ENCODE measurements at places on chromosomes 6 and 20.
A peak's percentile ranks its signal among the peaks of the same experiment; 100 is the strongest.

DNA sequence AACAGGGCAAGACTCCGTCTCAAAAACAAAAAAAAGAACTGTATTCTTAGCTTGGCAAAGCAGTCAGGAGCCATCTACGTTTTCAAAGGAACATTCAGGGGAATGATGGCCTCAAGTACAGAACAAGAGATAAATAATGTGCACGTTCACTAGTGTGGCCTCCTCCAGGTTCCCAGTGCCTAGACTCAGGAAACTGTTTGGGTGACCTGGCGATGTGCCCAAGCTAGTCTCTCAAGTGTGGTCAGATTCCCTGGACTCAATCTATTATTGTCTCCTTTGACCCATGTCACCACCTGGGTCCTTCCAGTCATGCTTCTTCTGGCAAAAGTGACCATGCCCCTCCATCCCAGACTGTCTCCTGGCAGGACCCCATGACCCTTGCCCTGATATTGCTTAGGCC is 23.7 kb downstream of the TRAF3IP2 start:
- no peak for DNase-seq

GRCh38 chr20:33589059-33589458 is 73.1 kb upstream of the C20orf144 start:
- no peak for DNase-seq

DNA sequence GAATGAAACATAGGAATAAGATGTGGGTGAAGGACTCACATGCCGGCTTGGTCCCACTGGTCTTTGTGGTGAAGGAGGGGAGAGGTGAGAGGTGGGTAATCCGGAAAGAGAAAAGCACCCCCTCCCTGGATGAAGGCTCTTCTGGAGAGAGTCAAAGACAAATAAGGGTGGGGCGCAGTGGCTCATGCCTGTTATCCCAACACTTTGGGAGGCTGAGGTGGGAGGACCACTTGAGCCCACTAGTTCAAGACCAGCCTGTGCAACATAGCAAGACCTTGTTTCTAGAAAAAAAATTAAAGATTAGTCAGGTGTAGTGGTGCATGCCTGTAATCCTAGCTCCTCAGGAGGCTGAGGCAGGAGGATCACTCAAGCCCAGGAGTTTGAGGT is 3.1 kb downstream of the LTB start:
- DNase-seq, result no peak

DNA sequence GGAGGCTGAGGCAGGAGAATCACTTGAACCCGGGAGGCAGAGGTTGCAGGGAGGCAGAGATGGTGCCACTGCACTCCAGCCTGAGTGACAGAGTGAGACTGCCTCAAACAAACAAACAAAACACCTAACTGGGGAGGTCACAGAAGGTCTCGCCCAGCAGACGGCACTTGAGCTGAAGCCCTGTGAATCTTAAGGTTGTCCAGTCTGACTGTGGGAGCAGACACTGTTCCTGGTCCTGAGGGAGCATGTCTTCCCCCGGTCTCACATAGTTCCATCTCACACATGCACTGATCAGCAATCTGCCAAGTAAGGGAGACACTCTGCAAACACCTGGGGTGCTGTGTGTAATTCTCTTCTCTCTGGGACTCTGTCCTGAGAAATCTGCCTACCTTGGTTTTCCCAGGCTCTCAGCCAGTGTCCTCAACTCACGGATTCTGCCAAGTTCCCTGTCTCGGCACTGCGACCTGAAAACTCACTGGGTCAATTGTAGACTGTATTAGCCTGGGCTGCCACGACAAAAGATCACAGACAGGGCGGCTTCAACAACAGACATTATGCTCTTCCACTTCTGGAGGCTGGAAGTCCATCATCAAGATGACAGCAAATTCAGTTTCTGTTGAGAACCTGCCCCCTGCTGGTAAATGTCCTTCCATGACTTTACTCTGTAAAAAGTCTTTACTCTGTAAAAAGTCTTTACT is 94.3 kb downstream of the JPH2 start:
- no peak for DNase-seq

DNA sequence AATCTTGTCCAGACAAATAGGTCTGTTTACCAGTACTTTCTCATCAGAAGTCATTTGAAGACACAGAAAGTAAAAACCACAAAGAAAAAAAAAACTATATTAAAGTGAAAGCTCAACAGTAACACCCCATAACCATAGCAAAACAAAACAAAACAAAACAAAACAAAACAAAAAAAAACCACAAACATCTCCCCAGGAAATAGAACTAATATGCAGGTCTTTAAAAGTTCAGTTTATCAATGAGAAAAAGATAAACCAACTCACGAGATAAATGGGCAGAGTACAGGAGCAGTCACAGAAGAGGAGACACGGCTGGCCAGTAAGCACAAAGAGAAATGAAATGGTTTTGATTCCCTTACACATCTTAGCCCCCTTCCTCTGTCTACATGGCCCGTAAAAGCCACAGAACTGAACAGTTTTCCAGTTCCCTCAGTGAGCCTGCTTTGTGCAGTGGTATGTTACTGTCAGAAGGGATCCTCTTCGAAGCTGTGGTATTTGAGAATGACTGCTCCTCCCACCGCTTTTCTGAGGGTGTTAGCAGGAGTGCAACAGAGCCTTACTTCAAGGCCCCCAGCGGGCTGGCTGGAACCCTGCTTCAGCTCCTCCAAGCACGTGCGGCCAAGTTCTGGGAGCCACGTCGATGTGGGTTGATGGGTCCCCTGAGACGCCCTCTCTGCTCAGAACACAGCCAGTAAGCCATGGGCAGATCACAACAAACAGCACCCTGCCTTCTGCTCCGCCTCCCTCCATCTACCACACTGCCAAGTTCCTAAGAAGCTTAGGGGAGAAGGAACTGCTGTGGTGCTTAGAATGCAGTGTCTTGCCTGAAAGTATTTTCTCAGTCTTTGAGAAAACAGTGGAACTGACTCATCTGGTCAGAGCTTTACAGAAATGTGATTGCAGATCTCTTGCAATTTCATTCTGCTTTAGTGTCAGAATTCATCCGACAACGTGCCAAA is 14.0 kb downstream of the UST start:
- DNase-seq, result peak; percentile 35

DNA sequence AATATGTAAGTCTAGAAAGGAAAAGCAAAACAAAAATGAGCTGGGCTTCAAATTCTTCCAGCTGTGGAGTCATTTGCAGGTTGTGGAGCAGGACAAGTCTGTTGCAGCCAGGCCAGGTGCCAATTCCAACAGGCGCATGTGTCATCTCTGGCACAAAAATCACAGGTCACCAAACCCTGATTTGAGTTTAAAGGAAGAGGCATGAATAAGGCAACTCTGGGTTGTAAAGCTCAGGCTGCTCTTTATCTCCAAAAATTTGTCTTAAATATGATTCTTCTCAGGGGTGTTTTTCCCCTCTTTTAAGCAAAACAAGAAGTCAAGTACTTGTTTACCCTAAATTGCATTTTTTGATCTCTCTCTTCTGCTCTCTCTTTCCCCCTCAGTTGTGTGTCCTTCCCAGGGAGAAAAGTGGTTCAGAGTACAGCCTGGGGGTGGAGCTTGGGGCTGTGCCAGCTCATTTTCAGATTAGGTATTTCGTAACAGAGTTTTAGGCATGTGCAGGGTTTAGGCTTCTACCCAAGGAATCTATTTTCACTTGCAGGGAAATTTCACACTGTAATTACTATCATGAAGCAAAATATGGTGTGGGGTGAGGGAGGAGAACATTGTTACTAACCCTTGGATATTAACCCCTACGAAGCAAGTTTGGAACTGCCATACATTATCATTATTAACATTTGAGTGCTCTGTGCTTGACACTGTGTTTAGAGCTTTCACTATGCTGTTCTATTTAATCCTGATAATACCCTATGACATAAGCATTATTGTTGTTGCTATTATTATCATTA is 8.3 kb upstream of the NCOA3 start:
- no peak for DNase-seq

- no peak for DNase-seq
Measured at GRCh38 chr6:153594871-153595270, 444.2 kb upstream of the OPRM1 start.

DNA sequence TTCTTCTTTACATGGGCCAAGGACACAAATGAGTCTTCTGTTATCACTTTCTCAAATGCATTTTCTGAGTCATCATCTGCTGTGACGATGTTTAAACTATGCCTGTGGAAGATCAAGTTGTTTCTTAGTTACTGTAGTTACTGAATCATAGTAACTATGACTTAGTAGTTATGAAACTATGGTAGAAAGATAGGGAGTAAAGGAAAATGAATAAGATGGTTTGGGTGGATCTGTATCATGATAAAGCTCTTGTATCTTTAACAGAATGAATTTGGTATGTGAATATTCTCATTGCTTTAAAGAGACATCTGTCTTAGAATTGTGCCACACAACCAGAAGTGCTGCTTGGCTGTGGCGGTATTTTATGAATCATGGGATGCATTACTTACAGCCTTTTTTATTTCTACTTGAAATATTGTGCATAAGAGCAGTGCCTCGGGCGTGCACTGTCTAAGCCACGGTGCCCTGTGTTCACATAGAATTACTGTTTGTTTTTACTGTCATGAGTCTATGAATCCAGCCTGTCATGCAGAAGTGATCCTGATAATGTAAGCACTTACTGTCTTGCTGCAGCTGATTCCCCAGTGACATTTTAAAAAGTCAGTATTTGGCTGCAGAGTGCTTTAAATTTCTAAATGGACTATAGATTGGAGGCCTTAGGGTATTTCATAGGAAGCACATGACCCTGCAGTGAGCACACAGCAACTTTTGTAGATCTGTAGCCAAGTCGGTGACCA is 215.2 kb downstream of the TMEM242 start:
- DNase-seq, result no peak

- DNase-seq, result no peak
Measured at GRCh38 chr20:17664025-17664633, 17.9 kb downstream of the RRBP1 start.

- no peak for DNase-seq
Measured at GRCh38 chr6:126176282-126176681, 163.6 kb upstream of the CENPW start.

GRCh38 chr6:169499848-169500247 is 202.0 kb downstream of the WDR27 start:
- no peak for DNase-seq

GRCh38 chr20:635028-635892 is 17.7 kb downstream of the SRXN1 start:
- no peak for DNase-seq

Measured in T-helper 22 cell (primary cell).